CD4-positive, alpha-beta T cell treated with Interleukin-4 for 1 hour (primary cell): ENCODE measurements at places on chromosomes 5 and 9.

DNA sequence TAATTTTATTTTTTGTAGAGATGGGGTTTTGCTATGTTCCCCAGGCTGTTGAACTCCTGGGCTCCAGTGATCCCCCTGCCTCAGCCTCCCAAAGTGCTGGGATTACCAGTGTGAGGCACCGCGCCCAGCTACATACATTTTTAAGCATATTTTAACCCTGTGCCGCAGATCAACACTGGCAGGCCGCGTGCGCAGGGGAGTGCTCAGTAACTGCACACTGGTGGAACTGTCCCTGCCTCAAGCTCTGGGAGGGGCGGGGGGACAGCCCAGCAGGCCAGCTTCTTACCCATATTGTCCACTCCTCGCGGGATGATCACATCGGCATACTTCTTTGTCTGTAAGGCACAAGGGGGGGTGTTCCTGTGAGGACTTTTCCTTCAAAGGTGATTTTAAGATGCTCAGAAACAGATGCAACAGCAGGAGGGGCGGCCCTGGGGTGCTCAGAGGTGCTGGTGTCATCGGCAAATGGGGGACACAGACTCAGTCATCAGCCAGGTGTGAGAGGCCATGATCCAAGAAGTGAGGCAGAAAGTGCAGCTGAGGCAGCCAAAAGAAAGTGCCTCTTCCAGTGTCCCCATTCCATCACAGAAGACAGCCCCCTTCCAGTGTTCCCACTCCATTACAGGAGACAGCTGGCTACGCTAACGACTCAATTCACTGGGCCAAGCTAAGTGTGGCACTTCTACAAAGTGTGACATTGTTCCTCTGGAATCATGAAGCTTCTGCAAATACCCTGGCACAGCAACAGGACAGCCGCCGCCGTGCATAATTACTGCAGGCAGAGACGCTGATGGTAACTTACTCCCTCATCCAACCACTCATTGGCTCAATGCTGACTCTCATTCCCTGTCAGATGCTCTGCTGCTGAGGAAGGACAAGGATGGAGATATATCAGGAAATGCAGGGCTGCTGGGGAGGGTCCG, 5.2 kb downstream of the UCK1 start:
- DNase-seq: no peak

GRCh38 chr5:61100437-61100836, 61.8 kb downstream of the SMIM15 start:
- no peak for DNase-seq

- DNase-seq: no peak
Measured at GRCh38 chr9:124297551-124297901, 39.8 kb downstream of the NEK6 start.

GRCh38 chr5:36199620-36200019, 42.1 kb downstream of the NADK2 start:
- DNase-seq: no peak

DNA sequence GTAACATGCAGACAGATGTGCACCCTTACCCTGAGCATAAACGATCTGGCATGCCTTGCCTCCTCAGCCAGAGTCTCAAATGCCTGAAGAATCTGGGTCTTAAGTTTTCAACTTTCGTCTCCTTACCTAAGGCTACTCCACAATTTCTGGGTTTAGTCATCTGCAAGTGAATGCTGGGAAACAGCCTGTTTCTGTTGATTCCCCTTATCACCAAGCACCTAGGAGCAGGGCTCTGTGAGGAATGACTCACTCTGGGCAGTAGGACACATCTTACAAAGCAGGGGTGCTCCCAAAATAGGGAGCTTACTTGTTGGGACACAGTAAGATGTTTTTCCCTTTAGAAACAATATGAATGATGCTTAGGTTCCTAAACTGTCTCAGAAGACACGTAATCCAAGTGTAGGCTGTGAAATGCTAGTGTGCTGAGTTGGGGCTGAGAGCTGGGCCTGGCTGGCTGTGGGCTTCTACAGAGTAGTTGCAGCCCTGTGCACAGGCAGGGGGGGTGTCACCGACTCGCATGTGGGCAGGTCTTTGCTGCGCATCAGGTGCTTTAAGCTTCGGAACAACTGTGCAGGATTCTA, 58.0 kb downstream of the DAP start:
- DNase-seq: no peak

DNA sequence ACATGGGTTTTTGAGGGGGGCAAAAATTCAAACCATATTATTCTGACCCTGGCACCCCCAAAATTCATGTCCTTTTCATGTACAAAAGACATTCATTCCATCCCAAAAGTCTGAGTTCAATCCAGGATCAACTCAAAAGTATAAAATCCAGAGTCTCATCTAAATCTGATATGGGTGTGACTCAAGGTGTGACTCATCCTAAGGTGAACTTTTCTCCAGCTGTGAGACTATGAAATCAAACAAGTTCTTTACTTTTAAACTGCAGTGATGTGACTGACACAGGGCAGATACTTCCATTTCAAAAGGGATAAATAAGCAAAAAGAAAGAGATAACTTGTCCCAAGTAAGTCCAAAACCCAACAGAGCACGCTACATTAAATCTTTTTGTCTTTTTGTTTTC, 20.6 kb upstream of the CYLC2 start:
- DNase-seq: no peak

- no peak for DNase-seq
Measured at GRCh38 chr5:72988769-72989168, 32.9 kb downstream of the FCHO2 start.

DNA sequence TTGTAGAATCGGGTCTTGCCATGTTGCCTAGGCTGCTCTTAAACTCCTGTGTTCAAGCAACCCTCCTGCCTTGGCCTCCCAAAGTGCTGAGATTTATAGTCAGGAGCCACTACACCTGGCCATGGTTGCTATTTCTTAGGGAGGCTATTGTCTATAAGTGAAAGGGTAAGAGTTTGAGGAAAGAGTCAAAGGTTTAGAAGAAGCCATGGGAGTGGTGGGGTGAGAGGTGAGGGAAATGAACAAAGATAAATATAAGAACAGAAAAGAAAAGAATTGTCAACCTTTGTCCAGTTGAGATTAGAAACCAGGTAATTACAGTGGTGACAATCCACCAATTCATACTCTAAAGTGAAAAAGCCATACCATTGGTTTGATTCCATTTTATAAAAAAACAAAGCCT, 32.6 kb upstream of the RANBP6 start:
- DNase-seq: no peak

DNA sequence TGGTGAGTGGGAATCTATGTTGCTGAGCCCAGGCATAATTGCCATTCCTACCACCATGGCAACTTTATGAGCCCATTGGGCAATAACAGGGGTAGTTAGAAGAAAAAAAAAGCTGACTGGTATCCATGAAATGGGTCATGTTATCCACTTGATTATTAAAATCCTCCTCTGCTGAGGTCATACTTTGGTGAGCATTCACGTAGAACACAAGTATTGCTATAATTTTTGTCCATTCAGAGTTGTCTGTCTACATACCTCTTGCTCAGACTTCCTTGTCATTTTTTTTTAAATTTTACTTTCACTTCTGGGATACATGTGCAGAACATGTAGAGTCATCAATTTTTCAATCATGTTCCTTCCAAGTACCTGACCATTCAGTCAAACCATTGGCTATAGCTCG, 780.8 kb upstream of the ARRDC3 start:
- DNase-seq: no peak

DNA sequence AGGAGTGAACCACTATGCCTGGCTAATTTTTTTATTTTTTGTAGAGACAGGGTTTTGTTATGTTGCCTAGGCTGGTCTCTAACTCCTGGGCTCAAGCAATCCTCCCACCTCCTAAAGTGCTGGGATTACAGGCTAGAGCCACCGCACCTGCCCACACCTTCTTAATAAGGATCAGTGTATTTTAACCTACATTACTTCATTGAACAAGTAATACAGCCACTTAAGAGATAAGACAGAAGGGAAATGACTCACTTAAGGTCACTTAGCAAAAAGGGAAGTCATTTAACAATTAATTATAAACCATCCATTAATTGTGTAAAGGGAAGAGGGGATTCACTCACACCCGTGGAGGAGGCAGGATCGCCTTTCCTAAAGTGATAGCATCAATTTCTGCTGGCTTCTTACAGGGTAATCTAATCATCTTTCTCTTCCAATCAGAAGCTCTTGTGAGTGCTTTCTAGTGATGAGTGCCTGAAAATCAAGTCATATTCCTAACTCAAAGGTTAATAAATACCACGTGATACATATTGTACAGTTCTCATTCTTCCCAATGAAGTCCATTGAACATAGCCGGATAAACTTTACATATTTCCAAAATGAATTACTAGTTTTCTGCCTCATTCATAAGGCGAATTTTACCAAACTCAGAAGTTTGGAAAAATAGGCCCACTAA, 3.5 kb downstream of the FBXW11 start:
- DNase-seq: no peak

- no peak for DNase-seq
Measured at GRCh38 chr9:37957664-37957953, 53.7 kb upstream of the SLC25A51 start.

DNA sequence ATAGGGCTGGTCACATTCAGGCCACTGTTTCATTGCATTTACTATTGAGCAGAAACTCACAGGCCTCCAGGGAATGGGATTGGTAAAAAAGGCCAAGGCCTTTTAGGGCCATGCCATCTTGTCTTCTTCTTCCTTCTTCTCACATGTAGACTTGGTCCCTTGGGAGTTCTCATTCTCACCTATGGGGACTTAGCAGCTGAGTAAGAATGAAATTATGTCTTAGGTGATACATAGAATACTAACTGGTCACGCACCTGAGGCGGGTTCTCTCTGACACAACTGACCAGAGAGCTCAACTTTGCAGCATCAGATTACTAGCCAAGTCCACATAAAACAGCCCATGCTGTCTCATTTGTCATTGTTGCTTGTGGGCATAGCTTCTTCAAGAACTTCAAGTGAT, 641.8 kb downstream of the EFNA5 start:
- DNase-seq: no peak

DNA sequence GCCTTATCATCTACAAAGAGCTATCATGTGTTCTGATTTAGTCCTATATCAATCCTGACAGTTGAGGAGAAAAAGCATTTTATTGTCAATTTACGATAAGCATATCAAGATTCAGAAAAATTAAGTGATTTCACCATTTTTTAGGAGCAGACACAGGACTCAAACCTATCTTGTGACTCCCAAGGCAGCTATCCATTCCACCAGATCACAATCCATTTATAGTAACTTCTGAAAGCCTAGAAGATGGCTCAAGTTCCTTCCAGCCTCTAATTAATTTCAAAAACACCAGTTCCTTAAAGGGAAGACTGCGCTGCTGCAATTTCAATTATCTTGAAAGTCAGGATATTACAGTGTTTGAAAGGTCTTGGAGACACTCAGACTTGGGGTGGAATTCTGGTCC, 114.3 kb downstream of the EPB41L4A start:
- no peak for DNase-seq

GRCh38 chr9:115204904-115205453, 87.0 kb upstream of the TNC start:
- DNase-seq: no peak
